Tongue (tissue), 3 donors: ENCODE measurements at places on chromosomes 5 and 9. TPM values are rescaled to one million over a fixed set of nuclear protein-coding genes. Genes with fewer than 3 reads are reported as not detected.

Gene ERMP1
- total RNA-seq = 24.3 TPM

Gene TAF11L10
- not detected for total RNA-seq

Gene RPL12
- 875 TPM for total RNA-seq

Gene POLR3G
- total RNA-seq = 1.5 TPM

Gene DBH
- 0.10 TPM for total RNA-seq

Gene CDO1
- 16.8 TPM for total RNA-seq

DNA sequence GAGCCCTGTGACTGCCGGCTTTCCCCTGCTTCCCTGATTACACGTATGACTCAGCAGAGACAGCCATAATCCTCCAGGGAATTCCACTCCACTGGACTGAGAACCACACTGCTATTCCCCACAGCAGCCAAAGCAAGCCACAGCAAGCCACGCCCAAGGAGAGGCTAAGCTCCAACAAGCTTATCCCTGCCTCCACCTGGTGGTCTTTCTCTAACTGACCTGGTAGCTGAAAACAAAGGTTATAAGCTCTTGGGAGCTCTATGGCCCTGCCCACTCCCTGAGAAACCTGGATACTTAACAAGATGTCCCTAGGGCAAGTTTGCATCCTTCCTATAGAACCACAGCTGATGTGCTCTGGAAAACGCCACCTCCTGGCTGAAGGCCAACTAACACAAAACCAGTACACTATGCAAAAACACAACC lies 613.7 kb upstream of the CDH18 start:
- DNase-seq = no peak

- peak; percentile 77 for DNase-seq
Measured at GRCh38 chr9:70160686-70161600, 97.8 kb upstream of the SMC5 start.

- no peak for DNase-seq
Measured at GRCh38 chr9:15373881-15374280, 48.8 kb upstream of the SNAPC3 start.
